Ecto neural progenitor cell (in vitro differentiated cells): ENCODE measurements at places on chromosomes 3 and 15.

- no peak for DNase-seq
Measured at GRCh38 chr3:145752576-145752975, 408.4 kb downstream of the PLOD2 start.

DNA sequence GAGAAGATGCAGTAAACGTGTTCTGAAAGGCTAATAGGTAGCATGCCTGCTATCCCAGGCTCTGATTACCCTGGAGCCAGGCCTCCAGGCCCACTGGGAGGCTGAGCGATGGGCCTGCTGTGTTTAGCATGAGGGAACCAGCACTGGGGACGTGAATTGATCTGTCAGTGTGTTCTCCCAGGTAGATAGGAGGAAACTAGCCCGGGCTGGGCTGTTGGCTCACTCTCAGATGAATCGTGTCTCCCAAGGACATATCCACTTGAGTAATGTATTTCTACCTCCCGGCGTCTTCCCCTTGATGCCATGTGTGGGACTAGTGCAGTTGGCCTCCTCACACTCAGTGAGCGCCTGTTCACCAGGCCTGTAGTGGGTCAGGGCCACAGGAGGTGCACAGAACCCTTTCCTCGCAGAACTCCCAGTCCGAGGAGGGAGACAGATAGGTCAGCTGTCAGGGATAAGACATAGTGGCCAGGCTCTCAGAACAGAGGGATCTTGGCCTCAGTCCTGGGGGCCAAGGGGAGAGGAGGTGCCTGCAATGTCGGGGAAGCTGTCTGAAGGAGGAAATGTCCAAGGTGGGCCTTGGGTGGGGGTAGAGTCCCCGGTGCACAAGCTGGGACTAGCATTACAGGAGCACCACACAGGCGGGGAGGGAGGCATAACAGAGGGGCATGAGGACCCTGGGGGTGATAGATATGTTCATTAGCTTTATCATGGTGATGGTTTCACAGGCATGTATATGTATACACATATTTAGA, 111.7 kb downstream of the DNAJB8 start:
- DNase-seq = no peak

DNA sequence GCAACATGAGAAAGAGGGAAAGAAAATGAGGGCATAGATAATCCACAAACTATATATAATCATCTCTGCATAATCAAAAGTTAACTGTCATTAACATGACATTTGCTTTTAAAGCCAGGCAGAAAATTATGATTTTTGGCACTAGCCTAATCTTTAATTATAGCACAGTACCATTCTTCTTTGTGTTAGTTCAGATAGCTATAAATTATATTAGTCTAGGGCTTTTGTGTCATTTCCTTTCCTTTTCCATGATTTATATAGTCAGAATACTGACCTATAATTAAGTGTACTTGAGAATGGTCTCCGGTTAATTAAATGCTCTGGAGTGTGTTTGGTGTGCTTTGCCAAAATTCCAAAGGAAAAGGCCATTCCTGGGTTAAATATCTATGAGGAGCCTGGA, 441.9 kb upstream of the THRB start:
- no peak for DNase-seq

DNA sequence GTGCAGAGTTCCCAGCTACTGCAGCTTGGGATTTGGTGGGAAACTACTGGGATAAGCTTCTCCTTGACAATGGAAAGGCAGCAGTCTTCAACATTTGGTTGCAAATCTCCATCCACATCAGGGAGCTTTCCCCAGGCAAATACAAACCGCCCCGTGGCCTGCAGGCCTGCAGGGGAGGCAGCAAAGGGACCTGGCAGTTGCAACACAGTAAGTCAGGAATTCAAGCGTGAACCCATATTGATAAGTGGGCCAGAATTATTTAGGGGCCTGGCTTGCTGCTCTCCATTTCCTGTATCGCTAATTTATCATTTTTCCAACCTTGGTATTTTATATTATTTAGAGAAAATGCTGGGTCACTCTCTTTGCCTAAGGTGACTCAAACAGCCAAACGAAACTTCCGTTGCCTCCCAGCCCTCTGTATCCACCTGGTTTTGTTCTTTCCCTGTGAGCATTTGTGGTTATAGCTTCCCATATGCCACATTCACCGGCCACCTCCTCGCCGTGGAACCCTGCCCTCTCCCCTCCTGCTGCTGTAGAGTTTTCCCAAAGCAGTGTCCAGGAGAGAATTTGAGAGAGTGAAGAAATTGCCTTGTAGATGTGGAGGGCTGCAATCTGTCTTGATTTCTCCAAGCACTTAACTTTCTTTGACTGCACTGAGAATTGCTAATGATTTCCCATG, 34.8 kb downstream of the B3GALNT1 start:
- DNase-seq = no peak

- no peak for DNase-seq
Measured at GRCh38 chr15:78938658-78939488, 6.0 kb downstream of the CTSH start.

DNA sequence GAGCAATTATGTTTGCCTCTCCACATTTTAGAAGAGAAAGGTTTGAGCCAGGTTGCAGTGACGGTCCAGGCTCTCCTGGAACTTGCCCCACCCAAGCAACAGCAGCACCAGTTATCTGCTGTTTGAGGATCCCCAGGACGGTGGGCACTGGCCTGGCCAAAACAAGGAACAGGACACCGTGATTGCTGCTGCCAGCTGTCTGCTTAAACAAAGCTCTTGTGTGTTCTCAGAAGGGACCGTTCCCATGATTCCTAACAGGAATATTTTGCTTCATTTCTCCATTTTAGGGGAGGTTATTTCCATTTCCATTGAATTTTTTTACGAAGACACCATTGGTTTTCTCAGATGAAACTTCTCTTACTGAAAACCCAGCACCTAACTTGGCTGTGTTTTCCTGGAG, 66.4 kb upstream of the RPL35A start:
- DNase-seq = no peak

GRCh38 chr3:63333815-63334214, 55.7 kb downstream of the SYNPR start:
- no peak for DNase-seq

DNA sequence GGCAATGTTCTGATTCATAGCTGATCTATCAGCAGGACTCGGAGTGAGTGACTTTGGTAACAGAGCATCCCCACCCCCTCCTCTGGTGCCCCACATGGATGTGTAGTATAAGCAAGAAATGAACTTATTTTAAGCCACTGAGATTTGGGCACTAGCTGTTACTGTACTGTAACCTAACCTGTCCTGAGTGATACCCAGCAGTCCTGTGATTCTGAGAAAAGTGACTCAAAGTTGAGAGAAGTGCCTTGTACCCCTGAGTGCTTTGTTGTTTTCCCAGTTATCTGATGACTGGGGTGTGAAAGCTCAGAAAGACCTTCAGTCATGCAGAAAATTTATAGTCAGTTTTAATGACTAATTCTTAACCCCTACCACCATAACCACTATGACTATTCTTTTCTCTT, 439.9 kb upstream of the RBMS3 start:
- DNase-seq = no peak

DNA sequence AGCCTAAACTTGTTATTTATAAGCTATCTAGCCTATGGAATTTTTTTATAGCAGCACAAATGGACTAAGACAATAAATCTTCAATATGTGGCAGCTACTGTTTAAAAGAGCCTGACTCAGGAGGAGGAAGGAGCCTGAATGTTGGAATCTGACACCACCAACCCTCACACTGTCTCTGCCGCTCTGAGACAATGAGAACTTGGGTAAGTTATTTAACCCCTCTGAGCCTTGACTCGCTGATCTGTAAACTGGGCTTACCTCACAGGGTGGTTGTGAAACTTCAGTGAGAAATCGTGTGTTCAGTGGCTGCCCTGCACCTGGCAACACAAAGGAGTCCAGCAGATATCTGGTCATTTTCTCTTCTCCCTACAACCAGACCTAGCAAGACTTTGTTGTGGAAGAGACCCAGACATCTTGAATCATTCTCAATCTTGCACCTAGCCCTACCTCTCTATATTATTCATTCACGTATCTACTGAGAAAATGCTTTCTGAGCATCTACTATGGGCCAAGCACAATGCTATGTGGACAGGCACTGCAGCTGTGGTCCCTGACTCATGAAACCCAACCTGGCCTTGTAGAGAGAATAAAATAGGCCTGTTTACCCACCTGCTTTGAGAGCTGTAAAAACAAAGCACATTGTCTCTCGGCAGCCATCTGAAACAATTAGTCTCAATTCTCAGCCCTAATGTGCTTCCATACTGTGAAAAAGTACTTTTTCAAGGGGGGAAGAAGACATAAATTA, 81.9 kb upstream of the SLC25A36 start:
- DNase-seq = no peak

- no peak for DNase-seq
Measured at GRCh38 chr15:25712192-25712960, 150.8 kb downstream of the ATP10A start.

DNA sequence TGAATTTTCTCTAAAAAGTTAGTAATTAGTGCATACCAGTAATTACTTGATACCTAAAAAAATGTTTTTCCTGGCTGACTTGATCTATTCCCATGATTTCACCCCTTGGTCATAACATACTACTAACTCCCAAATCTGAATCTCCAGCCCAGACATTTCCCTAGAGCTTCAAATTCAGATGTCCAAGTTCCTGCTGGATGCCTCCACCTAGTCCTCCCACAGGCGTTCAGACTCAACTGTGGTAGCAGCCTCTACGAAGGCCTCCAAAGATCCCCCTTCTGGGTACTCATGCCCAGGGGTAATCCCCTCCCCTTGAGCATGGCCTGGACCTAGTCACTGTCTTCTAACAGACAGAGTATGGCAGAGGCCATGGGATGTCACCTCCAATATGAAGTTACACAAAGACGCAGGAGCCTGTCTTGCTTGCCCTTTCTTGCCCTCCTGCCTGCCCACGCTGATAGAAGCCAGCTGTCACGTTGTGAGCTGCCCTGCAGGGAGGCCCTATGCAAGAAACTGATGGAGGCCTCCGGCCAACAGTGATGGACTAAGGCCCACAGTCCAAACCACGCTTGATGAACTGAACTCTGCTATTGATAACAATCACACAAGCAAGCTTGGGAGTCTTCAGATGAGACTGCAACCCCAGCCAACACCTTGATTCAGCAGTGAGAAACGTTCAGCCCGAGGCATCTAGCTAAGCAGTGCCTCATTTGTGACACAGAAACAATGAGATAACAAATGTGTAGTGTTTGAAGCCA, 8.6 kb upstream of the FBN1 start:
- DNase-seq = no peak

- peak; percentile 30 for DNase-seq
Measured at GRCh38 chr3:38588995-38589937, 60.2 kb downstream of the SCN5A start.

GRCh38 chr15:33044598-33044997, 149.9 kb downstream of the FMN1 start:
- no peak for DNase-seq

DNA sequence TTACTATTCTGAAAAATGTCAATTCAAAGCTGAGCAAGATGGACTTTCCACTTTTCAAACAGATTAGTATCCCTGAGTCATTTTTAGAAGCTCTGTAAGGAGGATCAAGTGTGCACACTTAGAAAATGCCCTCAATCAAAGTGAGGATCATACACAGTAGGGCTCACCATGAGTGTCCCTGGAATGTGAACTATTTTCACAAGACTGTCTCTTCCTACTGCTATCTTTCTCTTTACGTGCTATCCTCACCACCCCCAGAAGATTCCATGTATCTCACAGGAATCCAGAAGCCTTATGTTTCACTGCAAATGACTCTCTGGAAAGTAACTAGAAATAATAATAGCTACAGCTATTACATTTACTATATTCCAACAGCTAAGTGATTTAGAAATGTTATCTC, 349.9 kb upstream of the TGFBR2 start:
- no peak for DNase-seq

DNA sequence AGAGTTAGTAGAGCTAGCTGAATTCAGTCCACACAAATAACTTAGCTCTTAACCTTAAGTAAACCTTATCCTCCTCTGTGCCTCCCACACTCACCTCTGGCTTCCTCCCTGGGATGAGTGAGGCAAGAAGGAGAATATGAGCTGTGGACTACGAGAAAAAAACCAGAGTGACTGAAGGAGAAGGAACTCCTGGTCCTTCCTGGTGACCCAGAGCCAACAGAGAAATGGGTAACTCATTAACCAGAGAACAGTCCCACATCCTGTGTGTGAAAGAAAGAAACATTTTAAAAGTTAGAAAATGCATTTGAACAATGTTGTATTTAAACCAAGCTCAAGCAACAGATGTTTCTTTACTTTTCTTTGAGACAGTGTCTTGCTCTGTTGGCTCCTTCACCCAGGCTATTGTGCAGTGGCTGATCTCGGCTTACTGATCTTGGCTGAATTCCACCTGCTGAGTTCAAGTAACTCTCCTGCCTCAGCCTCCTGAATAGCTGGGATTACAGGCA, 27.5 kb upstream of the FAM81A start:
- no peak for DNase-seq

- DNase-seq = no peak
Measured at GRCh38 chr3:136332776-136333175, 82.6 kb downstream of the PCCB start.

DNA sequence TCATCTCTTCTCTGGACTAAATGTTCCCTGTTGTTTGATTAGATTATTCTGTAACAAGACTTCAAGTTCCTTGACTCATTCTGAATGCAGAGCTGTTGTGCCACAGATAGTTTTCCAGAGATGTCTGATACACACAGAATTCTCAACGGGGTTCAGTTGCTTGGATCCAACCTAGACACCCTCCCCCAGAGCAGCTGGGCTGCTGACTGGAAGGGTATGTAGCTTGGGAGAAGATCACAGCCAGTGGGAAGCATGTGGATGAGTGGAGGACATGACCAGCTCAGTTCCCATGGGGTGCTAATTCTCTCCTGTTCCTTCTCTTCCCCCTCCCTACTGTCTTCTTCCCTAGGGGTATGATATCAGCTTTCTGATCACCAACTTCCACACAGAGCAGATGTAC, 6.6 kb upstream of the TTLL3 start:
- no peak for DNase-seq

- DNase-seq = no peak
Measured at GRCh38 chr3:27452368-27453090, 31.7 kb downstream of the SLC4A7 start.

DNA sequence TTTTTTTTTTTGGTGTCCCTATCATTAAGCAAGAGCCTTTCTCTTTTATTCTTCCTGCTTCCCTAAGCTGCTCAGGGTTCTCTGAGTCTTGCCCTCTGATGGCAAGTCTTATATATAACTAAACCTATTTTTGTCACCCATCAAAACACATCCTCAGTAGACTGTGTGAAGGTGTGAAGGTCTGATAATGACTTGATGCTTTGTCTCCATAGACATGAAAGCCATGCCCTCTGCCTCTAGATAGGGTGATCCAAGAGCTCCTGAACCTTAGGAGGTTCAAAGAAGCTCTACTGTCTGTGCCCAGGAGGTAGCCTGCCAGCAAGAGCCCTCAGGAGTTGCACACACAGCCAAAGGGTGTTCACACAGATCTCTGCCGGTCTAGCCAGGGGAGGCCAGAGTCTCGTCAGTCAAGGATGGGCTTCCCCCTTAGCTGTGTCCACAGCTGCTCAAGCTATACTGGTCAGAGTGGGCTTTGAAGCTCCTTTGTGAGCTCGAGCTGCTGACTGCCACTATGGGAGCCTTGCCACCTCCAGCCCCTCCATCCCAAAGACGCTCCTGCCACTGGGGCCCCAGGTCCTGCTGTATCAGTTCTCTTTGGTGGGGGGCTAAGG, 13.1 kb upstream of the SNX22 start:
- DNase-seq = no peak

- no peak for DNase-seq
Measured at GRCh38 chr3:57086201-57086600, 25.7 kb downstream of the SPATA12 start.

- DNase-seq = no peak
Measured at GRCh38 chr15:53525894-53526293, 233.6 kb downstream of the WDR72 start.

- no peak for DNase-seq
Measured at GRCh38 chr3:172624999-172625398, 85.9 kb downstream of the NCEH1 start.

GRCh38 chr3:126517291-126517951, at the start of gene UROC1:
UROC1 (minus strand) TSS chr3:126517773; CDS start chr3:126517719, 54 bp downstream.
- no peak for DNase-seq
